Activated CD4-positive, alpha-beta T cell treated with anti-CD3 and anti-CD28 coated beads for 36 hours (primary cell): ENCODE measurements at places on chromosomes 7 and 10. TPM values are rescaled to one million over a fixed set of nuclear protein-coding genes. Genes with fewer than 3 reads are reported as not detected.

Gene WASHC2A
- total RNA-seq: 25.2 TPM

DNA sequence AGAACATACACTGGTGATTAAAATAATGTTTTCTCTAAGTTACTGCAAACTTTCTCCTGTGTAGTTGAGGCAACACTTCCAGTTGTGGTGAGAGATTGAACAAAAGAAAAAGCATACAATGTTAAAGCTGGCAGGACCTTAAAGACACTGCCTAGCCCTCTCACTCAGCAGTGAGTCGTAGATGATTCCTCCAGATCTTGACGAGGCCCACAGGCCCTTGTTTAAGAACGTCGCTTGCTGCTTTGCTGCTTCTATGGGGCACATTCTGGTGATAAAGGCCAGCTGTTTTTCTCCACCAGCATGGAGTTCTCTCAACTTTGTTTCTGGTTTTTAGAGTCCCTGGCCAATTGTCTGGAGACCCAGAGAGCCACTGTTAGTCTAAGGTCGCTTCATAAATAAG is 2.8 kb upstream of the DENND11 start:
- no peak for DNase-seq

Gene CPA5
- total RNA-seq: 0.39 TPM

Gene TMEM72
- not detected for total RNA-seq

- DNase-seq: peak; percentile 74
These were observed 17.0 kb upstream of the NODAL start for GRCh38 chr10:70458329-70459060.

- no peak for DNase-seq
These were observed 38.0 kb downstream of the UNC5B start for GRCh38 chr10:71250405-71250804.

DNA sequence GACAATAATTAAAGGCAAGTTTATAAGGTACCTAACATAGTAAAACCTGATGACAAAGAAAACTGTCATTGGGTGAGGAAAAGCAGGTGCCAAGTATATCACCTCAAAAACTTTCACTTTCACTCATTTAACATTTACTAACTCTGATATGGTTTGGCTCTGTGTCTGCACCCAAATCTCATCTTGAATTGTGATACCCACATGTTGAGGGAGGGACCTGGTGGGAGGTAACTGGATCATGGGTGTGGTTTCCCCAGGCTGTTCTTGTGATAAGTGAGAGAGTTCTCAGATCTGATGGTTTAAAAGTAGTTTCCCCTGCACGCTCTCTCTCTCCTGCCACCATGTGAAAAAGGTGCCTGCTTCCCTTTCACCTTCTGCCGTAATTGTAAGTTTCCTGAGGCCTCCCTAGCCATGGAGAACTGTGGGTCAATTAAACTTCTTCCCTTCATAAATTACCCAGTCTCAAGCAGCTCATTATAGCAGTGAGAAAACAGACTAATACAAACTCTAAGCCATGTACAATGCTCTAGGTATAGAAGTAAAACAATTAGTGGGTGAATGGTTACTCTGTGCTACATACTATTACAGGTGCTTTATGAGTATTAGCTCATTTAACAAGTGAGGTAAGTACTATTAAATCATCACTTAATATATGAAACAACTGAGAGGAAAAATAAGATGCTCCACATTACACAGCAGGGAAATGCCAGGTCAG is 199.0 kb downstream of the CHCHD3 start:
- peak; percentile 63 for DNase-seq

Gene CCDC3
- 0.14 TPM for total RNA-seq

- peak; percentile 19 for DNase-seq
These were observed 462 bp downstream of the KIAA1549 start for GRCh38 chr7:138980563-138981291.

- DNase-seq: no peak
These were observed 263.0 kb upstream of the NEBL start for GRCh38 chr10:21160116-21160515.

Gene LOXL4
- total RNA-seq: not detected

Gene PIK3CG
- total RNA-seq: 9.9 TPM

DNA sequence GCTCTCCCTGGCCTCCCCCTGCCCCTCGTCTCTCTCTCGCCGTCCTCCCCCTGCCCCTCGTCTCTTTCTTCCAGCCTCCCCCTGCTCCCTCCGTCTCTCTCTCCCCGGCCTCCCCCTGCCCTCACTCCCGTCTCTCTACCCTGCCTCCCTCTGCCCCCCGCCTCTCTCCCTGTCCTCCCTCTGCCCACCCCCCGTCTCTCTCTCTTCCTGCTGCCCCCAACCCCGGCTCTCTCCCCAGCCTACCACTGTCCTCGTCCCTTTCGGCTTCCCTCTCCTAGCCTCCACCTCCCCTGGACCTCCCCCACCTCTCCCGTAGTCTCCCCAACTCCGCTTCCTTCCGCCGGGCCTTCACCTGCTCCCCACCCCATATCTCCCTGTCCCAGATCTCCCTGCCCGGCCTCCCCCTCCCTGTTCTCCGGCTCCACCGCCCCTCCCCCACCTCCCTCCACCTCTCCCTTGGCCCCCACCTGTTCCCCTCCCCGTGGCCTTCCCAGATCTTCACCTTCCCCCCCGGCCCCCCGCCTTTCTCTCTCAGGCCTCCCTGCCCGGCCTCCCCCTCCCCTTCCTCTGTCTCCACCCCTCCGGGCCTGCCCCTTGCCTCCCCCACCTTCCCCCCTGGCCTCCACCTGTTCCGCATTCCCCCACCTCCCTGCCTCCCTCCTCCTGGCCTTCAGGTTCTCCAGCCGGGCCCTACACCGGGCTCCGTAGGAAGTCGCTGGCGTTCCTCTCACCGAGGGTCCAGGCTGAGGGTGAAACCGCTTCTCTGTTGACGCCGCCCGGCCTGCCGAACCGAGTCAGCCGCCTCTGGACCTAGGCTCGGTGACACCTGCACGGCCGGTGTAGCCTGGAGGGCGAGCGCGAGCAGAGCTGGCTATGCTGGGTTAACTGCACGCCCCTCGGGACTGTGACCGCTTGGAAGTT is 1.2 kb downstream of the GET4 start:
- DNase-seq: peak; percentile 46

DNA sequence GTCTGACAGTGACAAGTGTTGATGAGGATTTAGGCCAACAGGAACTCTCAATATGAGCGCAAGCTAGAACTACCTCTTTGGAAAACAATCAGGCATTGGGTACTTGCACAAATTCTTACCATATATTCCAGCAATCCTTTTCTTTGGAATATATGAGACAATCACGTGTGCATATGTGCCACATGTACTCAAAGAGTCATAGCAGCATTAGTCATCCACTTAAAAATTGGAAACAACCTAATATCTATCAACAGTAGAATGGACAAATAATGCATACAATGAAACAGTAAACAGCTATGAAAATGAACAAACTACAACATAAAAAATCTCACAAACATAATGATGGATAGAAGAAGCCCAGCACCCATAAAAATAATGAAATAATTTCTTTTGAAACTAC is 179.7 kb downstream of the GLI3 start:
- no peak for DNase-seq

- DNase-seq: no peak
These were observed 7.3 kb upstream of the SNX13 start for GRCh38 chr7:17947620-17948019.

GRCh38 chr10:129815898-129816655 is 148.0 kb downstream of the EBF3 start:
- no peak for DNase-seq

Gene OR13A1
- total RNA-seq: not detected
